ENCODE measurements at places on chromosomes 5 and 9. TPM values are rescaled to one million over a fixed set of nuclear protein-coding genes. Genes with fewer than 3 reads are reported as not detected.

FBN2 gene
- total RNA-seq, result 0.13 TPM

CNTNAP3B gene
- total RNA-seq, result 34.4 TPM

C9orf50 gene
- not detected for total RNA-seq

FAT2 gene
- total RNA-seq, result not detected

EQTN gene
- not detected for total RNA-seq

SGCD gene
- total RNA-seq, result 0.64 TPM

CDC14B gene
- total RNA-seq, result 8.7 TPM

NUTM2F gene
- total RNA-seq, result not detected

KCNMB1 gene
- total RNA-seq, result not detected

RAD23B gene
- 73.6 TPM for total RNA-seq

FYB1 gene
- not detected for total RNA-seq

DBH gene
- not detected for total RNA-seq

LHX3 gene
- total RNA-seq, result not detected

CNTLN gene
- 5.4 TPM for total RNA-seq

MTAP gene
- 14.8 TPM for total RNA-seq

PCDHGA1 gene
- total RNA-seq, result 0.26 TPM

MAT2B gene
- 92.3 TPM for total RNA-seq

KCNIP1 gene
- total RNA-seq, result 33.6 TPM

GABRA6 gene
- not detected for total RNA-seq

SIT1 gene
- not detected for total RNA-seq

BARHL1 gene
- not detected for total RNA-seq

FAM169A gene
- total RNA-seq, result 3.9 TPM

CDKN2B-AS1 gene
- total RNA-seq, result 0.76 TPM

ORM1 gene
- not detected for total RNA-seq

TEK gene
- 147 TPM for total RNA-seq

FOXD4L3 gene
- under 0.01 TPM for total RNA-seq

CYLC2 gene
- total RNA-seq, result not detected

ZNF883 gene
- total RNA-seq, result 0.38 TPM

MARCOL gene
- total RNA-seq, result not detected

LRRC19 gene
- total RNA-seq, result not detected

PPP2R2B gene
- total RNA-seq, result not detected

NCS1 gene
- 12.2 TPM for total RNA-seq

WDR38 gene
- not detected for total RNA-seq

LCP2 gene
- 0.26 TPM for total RNA-seq

PCDHA5 gene
- total RNA-seq, result under 0.01 TPM

CDO1 gene
- total RNA-seq, result 1.6 TPM

RGS7BP gene
- total RNA-seq, result 0.13 TPM

B4GALT1 gene
- 21.2 TPM for total RNA-seq

CLPTM1L gene
- total RNA-seq, result 256 TPM

KCNV2 gene
- total RNA-seq, result not detected

CBY3 gene
- total RNA-seq, result not detected

C9orf153 gene
- total RNA-seq, result 0.38 TPM

SOHLH1 gene
- not detected for total RNA-seq

GADD45G gene
- total RNA-seq, result under 0.01 TPM

FOXD4L4 gene
- 0.13 TPM for total RNA-seq

PCDHGA2 gene
- total RNA-seq, result 0.39 TPM

BHMT gene
- total RNA-seq, result not detected

CCL19 gene
- not detected for total RNA-seq

WHRN gene
- total RNA-seq, result 0.13 TPM

HEXB gene
- 94.5 TPM for total RNA-seq

PCDHB5 gene
- total RNA-seq, result 0.51 TPM

Data from dermis microvascular lymphatic vessel endothelial cell (primary cell).